ENCODE measurements at places on chromosomes 12 and 14.

DNA sequence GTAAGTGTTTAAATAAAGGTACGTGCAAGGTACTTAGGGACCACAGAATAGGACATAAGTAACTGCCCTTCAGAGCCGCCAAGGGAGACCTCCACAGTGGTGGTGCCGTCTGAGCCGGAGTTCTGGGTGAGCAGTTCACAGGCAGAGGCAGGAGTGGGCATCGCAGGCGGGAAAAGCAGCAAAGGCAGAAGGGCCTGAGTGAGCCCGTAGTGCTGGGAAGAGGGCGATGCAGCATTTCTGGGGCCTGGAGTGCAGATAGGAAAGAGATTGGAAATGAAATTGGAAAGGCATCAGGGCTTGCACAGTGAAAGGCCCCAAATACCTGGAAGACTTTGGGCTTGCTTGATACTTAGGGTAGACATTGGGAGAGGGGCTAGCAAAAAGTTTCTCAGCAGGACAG, 32.9 kb downstream of the EVL start:
- no peak for DNase-seq

GRCh38 chr12:55812088-55812487, 5.4 kb downstream of the SARNP start:
- DNase-seq: no peak

DNA sequence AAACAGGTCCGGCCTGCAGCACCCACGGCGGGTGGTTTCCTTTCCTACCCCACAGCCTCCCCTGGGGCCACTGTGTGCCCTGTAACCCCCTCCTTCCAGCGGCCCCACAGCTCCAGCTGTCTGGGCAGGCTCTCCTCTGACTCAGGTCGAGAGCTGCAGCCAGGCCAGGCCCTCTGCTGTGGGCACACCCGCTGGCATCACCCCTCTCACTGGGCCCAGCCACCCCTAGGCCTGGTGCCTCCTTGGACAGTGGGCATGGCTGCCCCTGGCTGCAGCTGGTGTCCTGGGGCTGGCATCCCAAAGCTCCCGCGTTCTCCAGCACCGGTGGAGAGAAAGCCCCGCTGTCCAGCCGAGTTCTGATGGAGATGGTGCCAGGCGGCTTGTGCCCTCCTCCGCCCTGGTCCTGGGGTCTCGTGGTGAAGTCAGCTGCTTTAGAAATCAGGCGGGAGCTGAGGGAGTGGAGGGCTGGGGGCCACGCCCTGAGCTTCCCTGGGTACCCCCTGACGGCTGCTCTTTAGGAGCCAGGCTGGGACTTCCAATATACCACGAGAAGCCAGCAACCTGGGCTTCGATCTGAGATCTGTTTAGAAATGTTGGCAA, 114.9 kb downstream of the KIF26A start:
- no peak for DNase-seq

DNA sequence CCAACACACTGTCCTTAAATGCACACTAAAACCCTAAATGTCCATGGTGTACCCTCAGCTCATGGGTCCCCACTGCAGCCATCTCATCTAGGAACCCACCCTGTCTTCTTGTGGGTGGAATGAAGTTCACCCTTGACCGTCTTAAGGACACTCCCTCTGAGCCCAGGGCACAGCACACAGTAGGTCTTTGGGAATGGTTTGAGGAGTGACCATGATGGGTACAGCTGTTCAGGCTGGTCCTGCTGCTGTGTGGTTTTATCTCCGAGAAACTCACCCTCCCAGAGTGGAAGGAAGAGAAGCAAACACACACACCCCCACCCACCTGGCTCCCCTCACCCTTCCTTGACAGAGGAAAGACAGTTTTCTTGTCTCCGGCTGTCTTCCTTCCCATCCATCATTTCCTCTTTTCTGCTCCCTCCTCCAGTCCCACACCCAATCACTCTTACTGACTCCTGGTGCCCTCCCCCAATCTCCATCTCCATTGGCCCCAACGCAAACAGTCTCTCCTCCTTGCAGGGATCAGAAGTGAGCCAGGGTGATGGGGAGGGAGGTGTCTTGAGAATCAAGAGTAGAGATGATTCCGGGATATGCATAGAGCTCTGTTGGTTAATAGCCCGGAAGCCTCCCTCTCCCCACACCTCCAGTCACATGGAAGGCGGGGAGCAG, 105.9 kb upstream of the LHX5 start:
- DNase-seq: no peak

- DNase-seq: no peak
Measured at GRCh38 chr12:6829536-6830220, 1.5 kb downstream of the P3H3 start.

DNA sequence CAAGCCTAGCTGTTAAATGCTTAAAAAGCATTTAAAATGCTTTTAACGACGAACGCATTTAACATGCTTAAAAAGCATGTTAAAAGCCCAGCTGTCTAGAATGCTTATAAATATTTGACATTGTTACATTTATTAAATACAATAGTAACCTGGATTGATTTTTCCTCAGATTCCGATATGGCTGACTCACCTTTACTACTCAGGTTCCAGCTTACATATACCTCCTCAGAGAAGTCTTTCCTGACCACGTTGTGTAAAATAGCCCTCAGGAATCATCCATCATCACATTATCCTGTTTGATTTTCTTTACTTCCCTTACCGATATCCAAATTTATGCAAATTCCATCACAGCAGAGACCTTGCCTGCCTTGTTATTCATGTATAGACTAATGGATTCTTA, 51.4 kb downstream of the SLC41A2 start:
- DNase-seq: no peak

Data from stromal cell of bone marrow (primary cell).